ENCODE measurements at places on chromosomes 3 and 15.

- no peak for DNase-seq
These were observed 145.6 kb downstream of the LRRC3B start for GRCh38 chr3:26768068-26768651.

- peak; percentile 27 for DNase-seq
These were observed 98.7 kb upstream of the BFSP2 start for GRCh38 chr3:133301194-133301593.

DNA sequence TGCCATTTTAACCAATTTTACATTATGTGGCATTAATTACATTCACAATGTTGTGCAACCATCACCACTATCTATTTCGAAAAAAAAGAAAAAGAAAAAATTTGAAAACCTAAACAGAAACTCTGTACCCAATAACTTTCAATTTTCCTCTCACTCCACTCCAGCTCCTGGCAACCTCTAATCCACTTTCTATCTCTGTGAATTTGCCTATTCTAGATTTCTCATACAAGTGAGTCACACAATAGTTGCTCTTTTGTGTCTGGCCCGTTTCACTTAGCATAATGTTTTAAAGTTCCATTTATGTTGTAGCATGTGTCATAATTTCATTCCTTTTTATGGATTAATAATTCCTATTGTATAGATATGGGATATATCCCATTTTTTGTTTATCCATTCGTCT is 53.3 kb upstream of the TBC1D5 start:
- DNase-seq: no peak

GRCh38 chr15:45200799-45201556 is 13.2 kb upstream of the SHF start:
- DNase-seq: peak; percentile 82

GRCh38 chr3:117356091-117356705 is 646.6 kb downstream of the TUSC7 start:
- no peak for DNase-seq

GRCh38 chr3:105904251-105904650 is 35.4 kb upstream of the CBLB start:
- no peak for DNase-seq

- peak; percentile 87 for DNase-seq
These were observed 12.9 kb downstream of the VPS18 start for GRCh38 chr15:40906991-40907802.

- peak; percentile 57 for DNase-seq
These were observed 55.7 kb downstream of the PCCB start for GRCh38 chr3:136305879-136306278.

DNA sequence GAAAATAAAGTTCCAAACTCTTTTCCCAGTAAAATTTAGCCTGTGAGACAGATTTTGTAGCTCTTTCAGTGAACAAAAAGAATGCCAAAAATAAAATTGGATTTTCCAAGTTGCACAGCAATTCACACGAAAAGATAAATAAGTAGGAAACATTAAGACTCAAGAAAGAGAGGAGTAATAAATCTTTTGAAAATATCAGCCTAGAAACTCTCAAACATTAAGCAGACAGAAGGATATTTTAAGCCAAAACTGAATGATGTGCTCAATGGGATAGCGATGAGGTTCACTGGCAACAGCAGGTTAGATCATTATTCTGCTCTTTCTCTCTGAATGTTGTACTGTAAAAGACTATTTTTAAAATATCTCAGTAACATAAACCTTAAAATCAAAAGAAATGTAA is 115.0 kb downstream of the STAG1 start:
- DNase-seq: no peak

DNA sequence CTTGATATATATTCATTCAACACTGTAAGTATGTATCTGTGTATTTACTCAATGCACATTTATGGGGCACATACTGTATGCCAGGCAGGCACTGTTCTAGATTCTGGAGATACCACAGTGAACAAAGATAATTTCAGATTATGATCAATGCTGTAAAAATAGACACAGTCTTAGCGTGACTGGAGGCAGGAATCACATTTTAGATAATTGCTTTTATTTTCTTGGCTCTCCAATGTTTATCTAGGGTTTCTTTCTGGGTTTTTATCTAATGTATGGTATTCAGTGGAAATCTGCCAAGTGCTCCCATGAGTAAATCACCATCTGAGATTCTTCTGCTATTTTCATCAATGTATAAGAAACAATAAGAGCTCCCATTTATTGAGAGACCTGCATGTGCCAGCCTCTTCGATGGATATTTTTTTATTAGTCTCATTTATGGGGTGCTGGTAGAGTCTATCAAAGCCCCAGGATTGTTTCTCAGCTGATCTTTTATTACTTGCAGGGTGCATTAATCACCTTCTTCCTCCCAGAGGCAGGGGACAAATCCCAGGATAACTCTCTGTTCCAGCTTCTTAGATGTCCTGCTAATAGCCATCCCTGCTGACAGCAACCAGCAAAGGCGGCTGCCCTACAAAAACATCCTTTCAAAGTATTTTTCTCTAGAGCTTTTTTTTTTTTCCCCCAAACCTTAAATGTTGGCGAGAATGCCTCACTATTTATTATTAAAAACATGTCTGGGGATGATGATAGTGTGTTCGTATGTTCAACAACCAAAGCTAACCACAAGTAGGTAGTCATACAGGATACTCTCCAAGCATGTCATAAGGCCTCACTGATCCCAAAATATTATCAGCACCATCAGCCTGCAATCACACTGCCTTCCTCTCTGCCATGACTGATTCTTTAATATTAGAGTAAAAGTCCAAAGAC is 331.0 kb upstream of the RASGRP1 start:
- DNase-seq: peak; percentile 57

DNA sequence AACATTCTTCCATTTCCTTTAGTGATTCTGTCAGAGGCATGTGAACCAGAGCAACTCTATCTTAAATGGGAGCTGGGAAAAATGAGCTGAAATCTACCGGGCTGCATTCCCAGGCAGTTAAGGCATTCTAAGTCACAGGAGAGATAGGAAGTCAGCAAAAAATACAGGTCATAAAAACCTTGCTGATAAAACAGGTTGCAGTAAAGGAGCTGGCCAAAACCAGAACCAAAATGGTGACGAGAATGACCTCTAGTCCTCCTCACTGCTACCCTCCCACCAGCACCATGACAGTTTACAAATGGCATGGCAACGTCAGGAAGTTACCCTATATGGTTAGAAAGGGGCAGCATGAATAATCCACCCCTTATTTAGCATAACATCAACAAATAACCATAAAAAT is 66.4 kb downstream of the B3GALNT1 start:
- peak; percentile 43 for DNase-seq

- DNase-seq: no peak
These were observed 287.8 kb downstream of the ERC2 start for GRCh38 chr3:56180433-56180832.

DNA sequence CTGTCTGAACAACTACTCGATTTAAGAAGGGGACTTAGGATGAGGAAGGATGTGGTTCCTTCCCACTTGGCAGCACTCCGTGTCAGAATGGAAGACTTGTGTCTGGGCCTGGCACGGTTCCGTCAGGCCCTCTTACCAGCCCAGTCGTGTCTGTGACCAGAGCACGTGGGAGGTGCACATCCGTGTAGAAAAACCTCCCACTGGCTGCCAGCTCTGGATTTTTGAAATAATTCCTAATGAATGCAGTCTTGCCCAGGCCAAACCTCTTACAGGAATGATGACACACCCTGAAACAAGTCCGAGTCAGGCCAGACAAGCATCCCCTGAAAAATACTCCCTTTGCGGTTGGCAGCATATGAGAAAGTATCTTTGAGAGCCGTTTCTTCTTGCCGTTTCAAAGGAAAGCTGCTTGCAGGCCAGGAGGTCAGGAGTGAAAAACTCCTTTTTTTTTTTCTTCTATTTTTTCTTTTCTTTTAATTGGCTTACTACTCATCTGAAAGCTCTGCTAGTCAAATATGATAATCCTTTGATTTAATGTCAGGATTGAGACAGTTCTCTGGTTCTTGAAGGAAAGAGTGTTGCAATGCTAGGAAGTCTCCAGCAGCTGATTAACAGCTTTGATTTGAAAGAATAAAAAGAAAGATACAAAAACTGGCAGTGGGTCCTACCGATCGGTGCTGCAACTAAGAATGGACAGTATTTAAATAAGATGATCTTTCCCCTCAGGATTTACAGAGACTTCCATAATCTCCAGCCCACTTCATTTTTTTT is 19.8 kb downstream of the IL1RAP start:
- DNase-seq: peak; percentile 77

DNA sequence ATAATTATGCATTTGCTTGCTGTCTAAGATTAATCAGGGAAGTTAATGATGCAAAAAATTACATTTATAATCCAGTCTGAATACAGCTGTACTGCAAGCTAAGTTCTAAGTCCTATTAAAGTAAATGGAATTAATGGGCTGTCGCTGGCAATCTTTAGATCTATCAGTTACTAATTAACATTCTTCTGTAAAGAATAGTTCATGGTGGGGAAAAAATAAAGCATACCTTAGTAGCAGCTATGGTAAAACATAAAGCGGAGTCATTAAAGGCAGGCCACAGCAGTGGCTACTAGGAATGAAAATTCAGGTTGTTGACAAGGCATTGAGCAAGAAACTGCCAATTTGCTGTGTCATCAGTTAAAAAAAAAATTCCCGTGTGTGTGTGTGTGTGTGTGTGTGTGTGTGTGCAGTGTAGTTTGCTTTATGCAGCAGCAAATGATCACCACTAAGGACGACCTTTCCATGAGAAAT is 129.8 kb downstream of the ZNF385D start:
- DNase-seq: no peak

DNA sequence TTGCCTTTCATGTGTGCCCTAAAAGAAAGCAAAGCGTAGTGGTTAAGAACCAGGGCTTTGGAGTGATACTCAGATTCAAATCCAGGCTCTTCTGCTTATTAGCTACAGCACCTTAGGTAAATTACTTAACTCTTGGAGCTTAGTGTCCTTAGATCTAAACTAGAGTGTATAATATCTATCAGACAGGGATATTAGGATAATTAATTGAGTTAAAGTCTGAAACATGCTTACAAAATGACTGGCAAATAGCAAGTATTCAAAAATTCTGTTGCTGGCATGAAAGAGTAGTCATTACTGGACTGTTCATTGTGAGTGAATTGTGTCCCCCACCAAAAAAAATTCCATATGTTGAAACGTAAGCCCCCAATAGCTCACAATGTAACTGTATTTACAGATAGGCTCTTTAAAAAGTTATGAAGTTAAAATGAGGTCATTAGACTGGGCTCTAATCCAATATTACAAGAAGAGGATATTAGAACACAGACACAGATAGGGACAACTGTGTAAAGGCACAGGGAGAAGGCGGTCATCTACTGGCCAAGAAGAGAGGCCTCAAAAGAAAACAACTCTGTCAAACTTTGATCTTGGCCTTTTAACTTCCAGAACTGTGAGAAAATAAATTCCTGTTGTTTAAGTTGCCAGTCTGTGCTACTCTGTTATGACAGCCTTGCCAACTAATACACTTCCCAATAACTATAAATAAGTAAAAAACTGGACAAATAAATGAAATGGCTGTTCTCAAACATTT is 60.4 kb upstream of the LRRC3B start:
- DNase-seq: no peak

DNA sequence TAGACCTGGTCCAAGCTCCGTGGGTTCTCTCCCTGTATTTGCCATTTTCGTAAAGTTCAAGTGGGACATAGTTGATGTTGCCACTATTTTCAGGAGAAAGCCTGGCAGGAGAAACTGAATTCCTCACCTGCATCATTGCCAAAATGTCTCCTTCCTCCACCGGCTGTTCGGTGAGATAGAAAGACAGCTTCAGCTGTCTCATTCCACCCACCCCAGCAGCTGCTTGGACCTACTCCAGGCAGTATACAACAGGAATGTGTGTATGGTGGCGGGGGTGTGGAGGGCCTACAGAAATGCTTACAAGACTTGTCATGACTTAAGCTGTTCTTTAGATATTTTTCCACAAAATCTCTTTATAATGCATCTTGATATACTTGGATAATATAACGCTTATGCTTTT is 132.7 kb upstream of the RAP2B start:
- DNase-seq: no peak

Measured in lung microvascular endothelial cell (primary cell).